GOT3 (cell line): ENCODE measurements at places on chromosomes 2 and 18.

GRCh38 chr2:29227935-29228675 lies 112.9 kb downstream of the CLIP4 start:
- no peak for DNase-seq

DNA sequence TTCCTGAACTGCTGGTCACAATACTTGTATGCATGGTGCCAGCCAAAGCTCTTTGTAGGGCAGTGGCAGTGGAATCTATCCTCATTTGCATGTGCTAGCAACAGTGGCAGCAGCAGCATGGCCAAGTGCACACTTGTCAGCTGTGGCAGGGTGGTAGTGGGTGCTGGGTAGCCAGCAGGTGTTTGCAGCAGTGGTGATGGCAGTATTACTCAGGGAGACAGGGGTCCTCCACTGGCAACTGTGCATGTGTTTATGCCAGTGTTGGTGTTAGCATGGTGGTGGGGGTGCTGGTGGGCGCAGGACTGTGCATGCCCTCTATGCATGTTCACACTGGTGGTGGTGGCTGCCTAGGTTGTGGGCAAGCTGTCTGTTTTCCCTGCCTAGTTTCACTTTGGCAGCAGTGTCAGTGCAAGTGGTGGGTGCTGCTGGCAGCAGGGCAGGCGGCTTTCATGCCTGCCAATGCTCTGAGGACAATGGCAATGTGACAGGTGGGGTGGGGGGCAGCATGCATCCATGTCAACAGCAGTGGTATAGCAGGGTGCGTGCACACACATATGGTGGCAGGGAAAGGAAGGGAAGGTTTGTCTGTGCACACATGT lies 41.2 kb downstream of the GALNT13 start:
- DNase-seq = no peak

GRCh38 chr2:174593574-174594203 lies 3.9 kb downstream of the WIPF1 start:
- no peak for DNase-seq

- no peak for DNase-seq
Observed at GRCh38 chr18:77071711-77072292, 60.8 kb downstream of the MBP start.

DNA sequence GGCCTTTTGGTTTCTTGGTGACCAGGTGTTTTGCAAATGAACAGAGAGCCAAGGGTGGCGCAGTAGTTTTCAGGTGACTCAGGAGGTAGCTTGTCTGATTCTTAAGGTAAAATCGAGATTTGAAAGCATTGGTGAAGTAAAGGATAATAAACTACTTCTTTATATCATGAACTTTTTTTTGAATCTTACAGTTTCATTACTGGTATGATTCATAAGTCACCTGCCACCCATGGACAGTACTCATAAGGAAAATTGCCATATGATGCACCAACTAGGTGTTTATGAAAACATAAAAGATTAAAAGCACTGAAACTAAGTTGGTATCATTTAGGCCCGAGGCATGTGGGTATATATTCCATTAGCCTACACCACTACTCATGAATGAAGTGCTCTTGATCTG lies 84.1 kb upstream of the MGAT5 start:
- no peak for DNase-seq

DNA sequence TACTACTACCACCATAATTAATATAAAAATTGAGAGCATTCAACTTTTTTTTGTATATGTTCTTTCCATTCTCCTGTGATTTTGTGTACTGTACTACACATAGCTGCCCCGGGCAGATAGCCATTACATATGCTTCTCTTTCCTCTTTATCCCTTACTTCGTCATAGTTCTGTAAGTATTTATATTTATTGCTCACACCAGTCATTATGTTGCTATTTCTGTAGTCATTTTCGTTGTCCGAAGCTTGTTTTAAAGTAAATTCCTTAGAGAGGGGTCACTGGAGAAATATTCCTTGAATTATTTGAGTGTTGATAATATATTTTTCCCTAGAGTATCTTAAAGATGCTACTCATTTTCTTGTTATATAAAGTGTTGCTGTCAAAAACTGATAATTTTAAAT lies 144.0 kb downstream of the CLIP4 start:
- DNase-seq = no peak

- DNase-seq = no peak
Observed at GRCh38 chr2:161384864-161385263, 31.2 kb upstream of the TBR1 start.

- no peak for DNase-seq
Observed at GRCh38 chr2:65017335-65017734, 28.1 kb downstream of the SLC1A4 start.

- no peak for DNase-seq
Observed at GRCh38 chr2:183579686-183580085, 455.4 kb downstream of the NUP35 start.

DNA sequence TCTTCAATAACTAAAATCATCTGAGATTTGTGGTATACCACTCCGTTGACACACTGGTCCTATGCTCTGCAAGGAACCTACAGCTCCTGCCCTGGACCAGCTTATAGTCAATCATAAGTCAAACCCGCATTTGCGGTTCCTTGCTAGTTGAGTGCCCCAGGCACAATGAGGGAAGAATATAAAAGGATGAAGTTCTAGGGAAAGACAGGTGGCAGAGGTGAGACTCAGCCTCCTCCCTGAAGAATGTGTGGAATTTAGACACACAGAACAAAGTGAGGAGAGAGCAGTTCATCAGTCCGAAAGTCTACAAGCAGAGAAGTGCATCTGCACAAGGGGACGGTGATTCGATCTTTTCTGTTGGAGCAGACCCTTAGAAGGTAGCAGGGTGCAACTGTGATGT lies 615.0 kb upstream of the FANCL start:
- DNase-seq = no peak

GRCh38 chr18:70991577-70991976 lies 702.7 kb downstream of the SOCS6 start:
- DNase-seq = no peak

- DNase-seq = no peak
Observed at GRCh38 chr2:55782528-55783173, 89.0 kb upstream of the PNPT1 start.

- DNase-seq = peak; percentile 12
Observed at GRCh38 chr2:176997074-176997791, 215.4 kb upstream of the HNRNPA3 start.

DNA sequence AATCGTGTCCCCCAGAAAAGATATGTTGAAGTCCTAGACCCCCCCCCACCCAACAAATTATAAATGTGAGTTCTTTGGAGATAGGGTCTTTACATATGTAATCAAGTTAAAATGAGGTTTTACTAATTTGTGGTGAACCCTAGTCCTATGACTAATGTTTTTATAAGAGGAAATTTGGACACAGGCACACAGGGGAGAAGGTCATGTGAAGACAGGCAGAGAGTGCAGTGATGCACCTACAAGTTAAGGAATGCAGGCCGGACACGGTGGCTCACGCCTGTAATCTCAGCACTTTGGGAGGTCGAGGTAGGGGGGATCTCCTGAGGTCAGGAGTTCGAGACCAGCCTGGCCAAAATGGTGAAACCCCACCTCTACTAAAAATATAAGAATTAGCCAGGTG lies 5.8 kb upstream of the PMAIP1 start:
- no peak for DNase-seq

GRCh38 chr2:198004921-198005829 lies 200.8 kb downstream of the PLCL1 start:
- no peak for DNase-seq

DNA sequence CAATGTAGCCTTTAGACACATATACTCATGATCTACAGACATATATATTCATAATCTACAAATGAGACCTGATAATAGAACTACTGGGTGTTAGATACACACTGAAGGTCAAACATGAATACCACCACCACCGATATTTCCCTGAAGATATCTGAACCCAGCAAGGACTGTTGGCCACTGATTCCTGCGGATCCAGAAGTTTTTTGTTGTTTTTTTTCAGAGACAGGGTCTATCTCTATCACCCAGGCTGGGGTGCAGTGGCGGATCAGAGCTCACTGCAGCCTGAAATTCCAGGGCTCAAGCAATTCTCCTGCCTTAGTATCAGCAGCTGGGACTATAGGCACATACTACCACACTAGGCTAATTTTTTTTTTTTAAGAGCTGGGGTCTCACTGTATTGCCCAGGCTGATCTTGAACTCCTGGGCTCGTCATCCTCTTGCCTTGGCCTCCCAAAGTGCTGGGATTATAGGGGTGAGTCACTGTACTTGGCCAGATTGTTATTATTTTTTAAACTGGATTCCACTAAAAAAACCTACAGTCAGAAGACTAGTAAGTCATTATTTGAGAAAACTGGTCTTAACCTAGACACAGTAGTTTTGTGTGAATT lies 1.8 kb downstream of the METTL5 start:
- no peak for DNase-seq

GRCh38 chr18:51575171-51575570 lies 377.7 kb upstream of the MEX3C start:
- DNase-seq = no peak

- DNase-seq = no peak
Observed at GRCh38 chr2:24825883-24826772, 32.9 kb downstream of the CENPO start.

- no peak for DNase-seq
Observed at GRCh38 chr2:68414876-68415275, 49.8 kb downstream of the PLEK start.

- DNase-seq = no peak
Observed at GRCh38 chr18:50814395-50814794, 5.4 kb downstream of the MRO start.

GRCh38 chr18:31835528-31836133 lies 75.0 kb upstream of the SLC25A52 start:
- DNase-seq = no peak

DNA sequence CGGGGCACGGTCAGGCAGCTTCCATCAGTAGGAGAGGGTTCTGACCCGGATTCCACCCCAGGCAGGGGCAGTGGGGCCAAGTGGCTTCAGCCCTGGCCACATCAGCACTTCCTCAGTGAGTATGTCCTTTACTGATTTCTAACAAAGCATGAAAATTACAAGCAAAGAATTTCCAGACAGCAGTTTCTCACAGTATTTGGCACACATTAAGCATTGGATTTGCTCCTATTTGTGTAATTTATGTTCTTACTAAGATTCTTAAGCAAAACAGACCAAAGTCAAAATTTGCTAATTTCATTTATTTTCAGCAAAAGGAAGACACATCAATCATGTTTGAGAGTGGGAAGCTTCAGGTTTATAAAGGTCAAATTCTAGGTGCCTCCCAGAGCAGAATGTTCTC lies 73.3 kb upstream of the NFATC1 start:
- DNase-seq = no peak

- no peak for DNase-seq
Observed at GRCh38 chr2:158011055-158011771, 90.5 kb upstream of the UPP2 start.

DNA sequence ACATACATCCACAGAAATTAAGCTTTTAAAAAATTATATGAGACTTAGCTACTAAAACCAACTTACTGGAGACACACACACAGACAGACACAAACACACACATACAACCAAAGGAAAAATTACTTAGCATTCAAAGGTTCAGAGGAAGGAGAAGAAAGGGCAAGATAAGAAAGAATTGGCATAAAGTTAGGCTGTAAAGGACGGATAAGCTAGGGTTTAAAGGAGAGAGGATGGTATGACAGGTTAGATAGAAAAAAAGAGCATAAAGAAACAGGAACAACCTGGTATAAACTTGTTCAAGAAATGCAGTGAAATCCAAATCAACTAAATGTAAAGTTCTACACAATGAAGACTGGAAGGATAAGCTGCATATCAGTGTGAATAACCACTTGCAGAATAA lies 73.4 kb downstream of the SLC66A3 start:
- no peak for DNase-seq

GRCh38 chr2:136510244-136510643 lies 255.1 kb upstream of the THSD7B start:
- no peak for DNase-seq

DNA sequence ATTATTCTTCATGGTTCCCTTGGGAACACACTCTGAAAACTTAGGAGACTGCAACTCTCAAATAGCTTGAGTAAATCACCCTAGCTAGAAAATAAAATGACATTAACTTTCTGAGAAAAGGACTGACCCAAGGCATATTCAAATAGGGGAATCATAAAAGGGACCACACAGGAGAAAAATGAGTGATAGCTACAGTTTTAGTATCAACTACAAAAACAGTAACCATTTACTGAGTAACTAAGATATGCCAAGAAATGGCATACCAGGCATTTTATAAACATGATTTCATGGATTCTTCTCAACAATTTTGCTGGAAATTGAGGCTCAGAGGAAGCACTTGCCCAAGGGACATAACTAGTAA lies 84.5 kb downstream of the AFF3 start:
- no peak for DNase-seq

DNA sequence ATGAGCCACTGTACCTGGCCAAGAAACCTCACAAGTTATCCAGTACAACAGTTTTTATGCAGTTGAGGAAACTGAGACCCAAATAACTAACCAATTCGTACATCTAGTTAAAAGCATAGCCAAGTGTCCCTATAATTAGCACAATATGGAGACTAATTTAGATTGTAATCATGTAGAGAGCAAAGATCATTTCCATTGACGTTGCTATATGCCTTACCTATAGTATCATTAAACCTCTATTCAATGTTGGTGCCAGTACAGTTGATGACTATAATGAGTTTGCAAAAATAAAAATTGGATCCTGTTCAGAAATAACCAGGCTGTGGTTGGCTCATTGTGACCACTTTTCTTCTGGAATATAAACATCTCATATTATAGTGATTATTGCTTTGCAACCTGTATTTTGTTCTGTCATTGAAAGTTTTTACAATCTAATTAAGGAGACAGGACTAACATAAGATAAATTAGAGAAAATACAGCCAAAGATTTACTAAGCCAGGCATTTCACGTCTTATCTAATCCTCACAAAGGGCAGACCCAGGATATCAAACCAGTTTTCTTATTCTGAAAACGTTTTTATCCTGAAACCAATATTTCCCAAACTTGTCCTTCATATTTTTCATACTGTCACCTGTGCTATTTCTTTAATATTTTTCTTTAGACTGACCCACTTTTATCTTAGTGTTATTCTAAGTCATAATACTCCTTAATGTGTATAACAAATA lies 130.0 kb upstream of the STON1 start:
- DNase-seq = no peak

GRCh38 chr2:217079165-217079564 lies 219.3 kb upstream of the TNP1 start:
- no peak for DNase-seq

DNA sequence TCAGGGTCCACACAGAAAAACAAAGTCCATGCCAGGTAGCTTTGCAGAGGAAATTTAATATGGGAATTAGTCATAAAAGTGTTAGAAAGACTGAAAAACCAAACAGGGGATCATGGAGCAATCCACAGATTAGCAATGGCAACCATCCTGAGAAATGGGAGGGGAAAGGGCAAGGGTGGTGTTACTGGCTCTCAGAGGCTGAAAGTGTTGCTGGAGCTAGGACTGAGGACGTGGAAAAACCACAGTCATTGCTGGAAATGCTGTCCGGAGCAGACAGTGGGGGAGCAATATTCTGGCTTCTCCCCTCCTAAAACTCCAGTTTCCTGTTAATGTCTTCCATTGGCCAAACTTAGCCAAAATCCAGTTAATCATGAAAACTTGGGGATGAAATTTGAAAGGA lies 172.4 kb downstream of the ZBTB7C start:
- DNase-seq = no peak

- no peak for DNase-seq
Observed at GRCh38 chr18:26378701-26379100, 152.5 kb downstream of the TAF4B start.

GRCh38 chr2:150062416-150062815 lies 425.1 kb downstream of the RND3 start:
- no peak for DNase-seq

GRCh38 chr2:173860566-173860965 lies 104.6 kb downstream of the SP3 start:
- DNase-seq = no peak

GRCh38 chr2:64325852-64326577 lies 127.9 kb upstream of the LGALSL start:
- DNase-seq = no peak
